ENCODE measurements at places on chromosomes 16 and 17.

GRCh38 chr17:38674014-38674748 is 576 bp downstream of the EPOP start:
- no peak for DNase-seq

DNA sequence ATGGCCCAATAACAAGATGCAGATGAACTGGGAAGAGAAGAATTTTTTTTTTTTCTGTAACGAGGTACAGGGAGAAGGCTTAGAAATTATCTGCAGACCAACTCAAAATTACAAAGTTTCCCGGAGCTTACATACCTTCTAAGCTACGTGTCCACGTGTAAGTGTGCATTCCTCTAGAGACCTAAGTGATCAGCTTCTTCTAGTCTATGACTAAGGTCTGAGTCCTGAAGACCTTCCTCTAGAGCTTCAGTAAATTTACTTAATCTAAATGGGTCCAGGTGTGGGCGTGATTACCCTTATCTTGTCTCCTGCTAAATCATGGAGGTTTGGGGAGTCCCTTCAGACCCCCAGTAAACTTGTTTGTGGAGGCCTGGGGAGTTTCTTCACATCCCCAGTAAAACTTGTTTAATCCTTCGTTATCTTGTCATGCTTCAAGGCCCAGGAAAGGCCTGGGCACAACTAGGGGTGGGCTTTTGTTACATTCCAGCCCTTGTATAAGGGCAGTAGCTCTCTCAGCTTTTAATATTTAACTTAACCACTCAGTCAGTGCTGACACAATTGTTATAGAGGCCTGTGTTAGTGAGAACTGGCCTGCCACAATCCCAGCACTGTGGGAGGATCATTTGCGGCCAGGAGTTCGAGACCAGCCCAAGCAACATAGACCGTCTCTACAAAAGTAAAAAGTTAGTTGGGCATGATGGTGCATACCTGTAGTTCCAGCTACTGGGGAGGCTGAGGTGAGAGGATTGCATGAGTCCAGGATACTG is 342.3 kb downstream of the SNX29 start:
- DNase-seq = no peak

- no peak for DNase-seq
Measured at GRCh38 chr17:81245665-81246342, 6.7 kb downstream of the NDUFAF8 start.

DNA sequence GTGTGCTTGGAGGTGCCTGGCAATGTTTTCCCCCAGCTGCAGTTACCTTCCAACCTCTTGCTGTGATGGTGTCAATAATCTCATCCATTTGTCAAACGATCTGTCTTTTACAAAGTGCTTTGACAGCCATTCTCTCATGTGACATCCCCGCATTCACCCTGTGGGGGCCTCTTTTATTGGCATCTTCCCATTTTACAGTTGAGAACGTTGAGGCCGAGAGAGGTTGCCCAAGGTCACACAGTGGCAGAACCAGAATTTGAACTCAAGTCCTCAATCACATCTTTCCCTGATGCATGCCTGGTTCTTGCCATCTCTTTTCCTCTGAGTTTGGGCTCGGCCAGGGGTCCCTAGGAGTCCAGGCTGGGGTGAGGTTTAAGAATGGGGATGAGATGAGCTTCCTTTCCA is 1.5 kb downstream of the TAOK2 start:
- DNase-seq = no peak

GRCh38 chr16:86477642-86478041 is 32.7 kb upstream of the FOXF1 start:
- no peak for DNase-seq

DNA sequence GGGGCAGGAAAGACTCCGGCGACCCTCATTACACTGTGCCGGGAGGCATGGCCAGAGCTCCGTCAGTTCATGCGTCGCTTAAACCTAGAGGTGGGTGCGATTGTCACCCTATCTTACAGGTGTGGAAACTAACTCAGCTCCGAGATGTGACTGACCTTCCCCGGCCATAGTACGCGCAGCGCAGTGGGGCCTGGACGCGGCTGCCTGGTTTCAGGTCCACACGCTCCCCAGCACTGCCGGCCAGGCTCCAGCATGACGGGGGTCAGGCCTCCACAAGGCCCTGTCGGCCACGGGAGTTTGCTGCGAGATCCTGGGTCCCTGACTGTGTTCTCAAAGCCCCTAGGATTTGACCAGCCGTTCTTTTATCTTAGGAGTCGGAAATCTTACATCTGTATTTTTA is 34.4 kb downstream of the JPH3 start:
- no peak for DNase-seq

DNA sequence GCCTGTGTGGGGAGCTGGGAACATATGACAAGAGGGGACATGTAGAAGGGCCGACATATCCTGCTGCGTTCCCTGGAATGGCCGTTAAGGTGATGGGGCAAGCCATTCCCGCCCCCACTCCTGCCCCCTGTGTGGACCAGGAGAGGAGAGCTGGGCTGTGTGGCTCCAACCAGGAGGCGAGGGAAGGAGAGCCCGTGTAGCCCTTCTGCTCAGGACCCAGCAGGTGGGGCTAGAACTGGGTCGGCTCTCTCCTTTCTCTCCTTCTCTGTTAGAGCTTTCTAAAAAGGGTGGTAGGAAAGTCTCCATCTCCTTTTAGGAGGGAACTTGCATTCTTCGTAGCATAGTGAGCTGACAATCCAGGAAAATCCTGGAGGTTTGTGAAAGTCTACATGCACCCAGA is 12.8 kb downstream of the SPHK1 start:
- DNase-seq = no peak

- DNase-seq = no peak
Measured at GRCh38 chr17:43671031-43671692, 9.4 kb upstream of the MEOX1 start.

DNA sequence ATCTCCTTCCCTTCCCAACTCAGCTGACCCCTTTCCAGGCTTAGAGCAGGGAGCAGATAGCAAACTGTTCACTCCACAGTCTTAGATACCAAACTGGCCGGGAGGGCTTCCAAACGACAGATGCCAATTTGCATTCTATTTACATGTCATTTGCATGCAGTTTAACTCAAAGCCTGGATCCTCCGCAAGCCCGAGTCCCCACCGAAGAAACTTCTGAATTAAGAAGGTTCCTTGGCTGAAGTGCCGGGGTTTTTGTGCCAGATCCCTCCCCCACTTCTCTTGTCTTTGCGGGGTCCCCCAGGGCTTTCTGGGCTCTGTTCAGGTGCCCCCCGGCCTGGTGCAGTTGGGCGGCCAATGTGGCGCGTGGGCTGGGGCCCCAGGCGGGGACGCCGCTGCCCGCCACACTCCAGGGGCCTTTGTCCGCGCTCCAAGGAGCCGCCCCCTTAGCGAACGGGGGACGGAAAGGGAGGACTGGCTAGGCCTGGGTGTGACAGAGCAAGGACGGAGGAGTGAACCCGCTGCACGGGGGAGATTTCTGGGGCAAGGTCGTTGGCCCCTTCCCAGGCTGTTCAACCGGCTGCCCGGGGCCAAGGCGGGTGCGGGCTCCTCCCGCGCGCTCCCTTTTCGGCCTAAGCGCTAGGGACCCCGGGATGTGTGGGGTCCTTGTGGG is 1.2 kb downstream of the GPRC5B start:
- no peak for DNase-seq

- DNase-seq = no peak
Measured at GRCh38 chr16:51418258-51418657, 267.2 kb upstream of the SALL1 start.

DNA sequence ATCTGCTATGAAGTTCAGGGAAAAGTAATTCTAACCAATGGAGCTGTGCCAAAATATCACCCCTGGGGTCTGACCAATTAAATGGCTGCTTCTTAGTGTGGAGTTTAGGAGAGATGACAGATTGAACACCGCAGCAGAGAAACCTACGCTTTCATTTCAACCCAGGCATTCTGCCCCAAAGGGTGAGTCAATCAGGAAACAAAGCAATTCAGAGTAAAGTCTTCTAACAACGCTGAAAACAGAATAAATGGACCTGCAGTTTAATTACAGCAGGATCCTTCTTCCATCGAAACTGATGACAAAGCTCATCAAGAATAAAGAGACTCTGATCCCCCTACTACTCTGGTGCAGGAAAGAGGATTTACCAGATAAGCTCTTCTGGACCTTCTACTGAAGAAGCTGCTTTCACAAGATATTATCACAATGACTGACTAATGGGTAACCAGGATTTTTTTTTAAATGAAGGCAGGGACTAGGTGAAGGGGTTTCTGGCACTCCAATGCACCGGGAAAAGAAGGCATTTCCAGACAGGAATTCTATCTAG is 16.7 kb downstream of the RFFL start:
- peak; percentile 82 for DNase-seq

GRCh38 chr16:76527244-76527643 is 250.0 kb downstream of the CNTNAP4 start:
- no peak for DNase-seq

DNA sequence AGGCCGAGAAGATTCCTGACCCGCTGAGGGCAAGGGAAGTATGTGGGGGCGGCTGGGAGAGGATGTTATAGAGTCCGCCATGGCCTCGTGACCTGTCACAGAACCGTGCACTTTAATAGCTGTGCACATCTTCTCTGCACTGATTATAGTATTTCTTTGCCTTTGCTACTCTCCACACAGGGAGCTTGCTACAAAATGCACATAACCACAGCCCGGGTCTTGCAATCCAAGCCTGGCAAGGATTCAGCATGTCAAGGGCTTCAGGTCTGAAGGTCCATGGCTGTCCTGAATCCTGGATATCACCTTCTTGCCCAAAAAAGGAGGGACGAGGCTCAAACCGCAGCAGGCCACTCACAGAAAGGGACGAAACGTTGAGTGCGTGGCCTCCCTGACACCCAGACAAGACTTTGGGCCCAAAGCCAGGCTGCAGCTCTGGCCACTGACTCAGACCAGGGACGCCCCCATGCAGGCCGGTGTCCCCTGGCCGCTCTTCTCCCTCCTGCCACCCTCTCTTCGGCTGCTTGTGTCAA is 43.7 kb downstream of the USP22 start:
- DNase-seq = no peak

DNA sequence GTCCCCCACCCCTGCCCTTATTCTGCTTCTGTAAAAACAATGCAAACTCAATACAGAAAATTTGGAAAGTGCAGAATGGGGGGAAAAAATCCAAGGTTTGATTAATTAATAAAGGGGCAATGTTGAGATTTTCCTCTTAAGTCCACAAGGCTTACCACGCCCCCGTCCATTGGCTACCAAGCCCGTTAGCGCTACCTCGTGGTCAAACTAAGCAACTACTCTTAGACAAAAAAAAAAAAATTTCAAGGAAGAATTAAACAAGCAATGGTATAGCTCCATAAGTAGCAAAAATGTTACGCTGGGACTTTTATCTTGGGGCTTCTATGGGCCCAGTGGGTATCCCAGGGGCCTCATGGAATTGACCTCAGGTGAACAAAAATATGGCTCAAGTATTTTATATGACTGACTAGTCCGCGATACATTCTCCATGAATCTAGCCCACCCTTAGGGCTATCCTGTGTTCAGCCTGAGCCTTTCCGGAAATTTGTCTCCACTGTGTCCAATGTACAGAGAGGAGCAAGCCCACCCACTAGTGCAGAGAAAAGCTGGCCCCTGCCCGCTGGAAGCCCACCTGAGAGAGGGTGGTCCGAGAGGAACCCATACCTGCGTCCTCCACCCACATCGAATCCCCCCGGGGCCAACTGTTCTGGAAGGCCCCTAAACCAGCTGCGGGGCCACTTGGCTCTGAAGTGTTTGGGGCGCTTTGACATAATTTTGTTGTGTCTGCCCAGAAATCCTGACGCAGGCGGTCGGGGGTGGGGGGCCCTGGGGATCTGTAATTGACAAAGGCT is 19.1 kb upstream of the TEX2 start:
- DNase-seq = peak; percentile 56

GRCh38 chr17:58081646-58082340 is 1.4 kb upstream of the DYNLL2 start:
- DNase-seq = no peak

GRCh38 chr16:12573300-12573699 is 230.4 kb downstream of the CPPED1 start:
- DNase-seq = peak; percentile 8

DNA sequence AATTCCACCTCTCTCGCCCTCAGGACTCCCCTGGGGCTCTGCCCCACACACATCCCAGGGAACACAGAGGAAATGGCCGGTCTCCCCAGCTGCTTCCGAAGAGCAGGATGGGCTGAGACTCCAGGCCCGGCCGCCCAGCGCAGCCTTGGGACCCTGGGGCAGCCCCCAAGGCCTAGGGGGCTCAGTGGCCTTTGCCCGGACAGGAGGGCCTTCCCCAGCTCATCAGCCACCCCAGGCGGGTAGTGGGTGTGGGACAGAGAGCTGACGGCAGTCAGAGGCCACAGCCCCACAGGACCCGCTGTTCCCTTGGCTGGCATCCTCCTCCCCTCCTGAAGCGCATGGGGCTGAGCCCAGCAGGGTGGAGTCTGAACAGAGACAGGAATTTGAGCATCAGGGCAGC is 6.2 kb upstream of the CBFA2T3 start:
- DNase-seq = no peak

- no peak for DNase-seq
Measured at GRCh38 chr16:87436225-87437172, 44.4 kb downstream of the MAP1LC3B start.

DNA sequence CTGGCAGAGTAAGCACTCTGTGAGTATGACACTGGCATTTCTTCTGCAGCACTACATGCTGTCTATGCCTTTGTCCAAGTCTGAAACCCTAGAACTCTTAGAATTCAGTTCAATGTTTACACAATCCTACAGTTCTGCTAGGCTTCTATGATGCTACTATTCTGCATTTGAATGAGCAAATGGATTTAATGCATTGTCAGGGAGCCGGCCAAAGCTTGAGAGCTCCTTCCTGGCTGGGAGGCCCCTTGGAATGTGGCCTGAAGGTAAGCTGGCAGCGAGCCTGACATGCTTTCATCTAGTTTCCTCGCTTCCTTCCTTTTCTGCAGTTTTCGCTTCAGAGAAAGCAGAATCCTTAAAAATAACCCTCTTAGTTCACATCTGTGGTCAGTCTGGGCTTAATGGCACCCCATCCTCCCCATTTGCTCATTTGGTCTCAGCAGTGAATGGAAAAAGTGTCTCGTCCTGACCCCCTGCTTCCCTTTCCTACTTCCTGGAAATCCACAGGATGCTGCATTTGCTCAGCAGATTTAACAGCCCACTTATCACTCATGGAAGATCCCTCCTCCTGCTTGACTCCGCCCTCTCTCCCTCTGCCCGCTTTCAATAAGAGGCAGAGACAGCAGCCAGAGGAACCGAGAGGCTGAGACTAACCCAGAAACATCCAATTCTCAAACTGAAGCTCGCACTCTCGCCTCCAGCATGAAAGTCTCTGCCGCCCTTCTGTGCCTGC is at the start of gene CCL2:
CCL2 (plus strand) TSS at position 635 of the 730 bp plus-strand sequence; CDS start at position 700, 65 bp downstream.
- DNase-seq = no peak

DNA sequence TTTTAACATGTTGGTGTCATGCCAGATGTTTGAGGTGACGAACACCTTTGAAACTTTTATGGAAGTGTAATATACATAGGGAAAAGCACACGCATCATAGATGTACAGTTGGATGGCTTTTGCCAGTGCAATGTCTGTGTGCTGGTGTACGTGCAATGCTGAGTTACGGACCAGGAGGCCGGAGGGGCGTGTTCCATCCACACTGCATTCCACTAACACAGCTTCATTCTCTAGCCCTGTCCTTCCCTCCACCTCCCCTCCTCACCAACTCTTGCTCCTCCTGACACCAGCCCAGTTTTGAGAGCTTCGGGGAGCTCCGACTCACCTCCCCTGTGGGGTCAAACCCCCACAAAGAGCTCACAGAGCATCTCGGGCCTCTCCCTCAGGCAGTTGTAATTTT is 358.8 kb downstream of the C16orf95 start:
- no peak for DNase-seq

- DNase-seq = no peak
Measured at GRCh38 chr16:13866073-13866472, 53.9 kb upstream of the ERCC4 start.
